Epithelial cell of proximal tubule (primary cell): ENCODE measurements at places on chromosomes 13 and 19. TPM values are rescaled to one million over a fixed set of nuclear protein-coding genes. Genes with fewer than 3 reads are reported as not detected.

The THSD8 gene
- total RNA-seq: not detected in 2 replicates

The SIGLEC7 gene
- total RNA-seq: not detected in 2 replicates

The AZU1 gene
- not detected in 2 replicates for total RNA-seq

The ZNF554 gene
- total RNA-seq: 1.9 and 2.5 TPM in 2 replicates

The ZNF724 gene
- 17.9 and 22.9 TPM in 2 replicates for total RNA-seq

The FCGBP gene
- total RNA-seq: 0.07 and 0.17 TPM in 2 replicates

The COX6B2 gene
- total RNA-seq: 0.23 TPM in 1 of 2 replicates, not detected in the other

The PEAK3 gene
- not detected in 2 replicates for total RNA-seq

The NLRP5 gene
- not detected in 2 replicates for total RNA-seq

The ATP4A gene
- total RNA-seq: not detected in 2 replicates

The FDX2 gene
- 48.2 and 57.6 TPM in 2 replicates for total RNA-seq

The HNRNPA1L2 gene
- 6.1 and 7.5 TPM in 2 replicates for total RNA-seq

The SIGLEC8 gene
- not detected in 2 replicates for total RNA-seq

The KLHL1 gene
- not detected in 2 replicates for total RNA-seq

The PRTN3 gene
- total RNA-seq: not detected in 2 replicates

The POSTN gene
- 0.07 and 0.52 TPM in 2 replicates for total RNA-seq

The CYP4F22 gene
- total RNA-seq: not detected in 2 replicates

The ITGBL1 gene
- total RNA-seq: 0.94 and 1.1 TPM in 2 replicates

The NDUFA11 gene
- total RNA-seq: 246 and 384 TPM in 2 replicates

The OVOL3 gene
- not detected in 2 replicates for total RNA-seq

The OR10H1 gene
- total RNA-seq: not detected in 2 replicates

The CLDND2 gene
- total RNA-seq: not detected in 2 replicates

The MBOAT7 gene
- 109 and 218 TPM in 2 replicates for total RNA-seq

The BTBD2 gene
- 56.2 and 59.7 TPM in 2 replicates for total RNA-seq

The IFNL3 gene
- not detected in 2 replicates for total RNA-seq

The C1QTNF9 gene
- not detected in 2 replicates for total RNA-seq

The COL5A3 gene
- 0.06 TPM in 1 of 2 replicates, not detected in the other for total RNA-seq

The SPPL2B gene
- total RNA-seq: 25.8 and 30.6 TPM in 2 replicates

The IL27RA gene
- 9.3 and 10.1 TPM in 2 replicates for total RNA-seq

The ATP7B gene
- 2.5 and 3.5 TPM in 2 replicates for total RNA-seq

The DNAAF3 gene
- total RNA-seq: 0.51 and 7.0 TPM in 2 replicates

The FBXO27 gene
- total RNA-seq: 8.0 and 14.3 TPM in 2 replicates

The ZNF324B gene
- total RNA-seq: 0.98 and 3.8 TPM in 2 replicates

The SBK3 gene
- 0.23 TPM in 1 of 2 replicates, not detected in the other for total RNA-seq

The GDF15 gene
- total RNA-seq: 76.3 and 262 TPM in 2 replicates

The LYL1 gene
- 4.0 and 6.9 TPM in 2 replicates for total RNA-seq

The RLN3 gene
- not detected in 2 replicates for total RNA-seq

The SSC5D gene
- total RNA-seq: 0.86 TPM in 1 of 2 replicates, not detected in the other

The KIR2DL4 gene
- total RNA-seq: not detected in 2 replicates

The TRIM28 gene
- 454 and 661 TPM in 2 replicates for total RNA-seq

The ZSCAN4 gene
- not detected in 2 replicates for total RNA-seq

The MBD3L3 gene
- total RNA-seq: not detected in 2 replicates

The BEST2 gene
- total RNA-seq: not detected in 2 replicates

The NEK5 gene
- 0.14 TPM in 1 of 2 replicates, not detected in the other for total RNA-seq

The SLC17A7 gene
- not detected in 2 replicates for total RNA-seq

The VSIG10L gene
- 0.51 and 0.92 TPM in 2 replicates for total RNA-seq
